Sigmoid colon (tissue), 7 donors: ENCODE measurements at places on chromosomes 11 and 22. TPM values are rescaled to one million over a fixed set of nuclear protein-coding genes. Genes with fewer than 3 reads are reported as not detected.

- peaks cover 36% of the 10 kb centered on the region for H3K27me3 ChIP-seq
- no peaks in the 10 kb centered on the region for H3K36me3 ChIP-seq
Measured at GRCh38 chr11:68687986-68688385, 3.6 kb downstream of the GAL start.

- H3K4me3 ChIP-seq = no peak overlapping the region
- peak; percentile 27 for DNase-seq
- no peaks in the 10 kb centered on the region for H3K36me3 ChIP-seq
- H3K27me3 ChIP-seq = no peaks in the 10 kb centered on the region
- H3K27ac ChIP-seq = no peak overlapping the region
- no peaks in the 10 kb centered on the region for H3K4me1 ChIP-seq
Measured at GRCh38 chr11:45799562-45799961, 5.4 kb upstream of the SLC35C1 start.

DNA sequence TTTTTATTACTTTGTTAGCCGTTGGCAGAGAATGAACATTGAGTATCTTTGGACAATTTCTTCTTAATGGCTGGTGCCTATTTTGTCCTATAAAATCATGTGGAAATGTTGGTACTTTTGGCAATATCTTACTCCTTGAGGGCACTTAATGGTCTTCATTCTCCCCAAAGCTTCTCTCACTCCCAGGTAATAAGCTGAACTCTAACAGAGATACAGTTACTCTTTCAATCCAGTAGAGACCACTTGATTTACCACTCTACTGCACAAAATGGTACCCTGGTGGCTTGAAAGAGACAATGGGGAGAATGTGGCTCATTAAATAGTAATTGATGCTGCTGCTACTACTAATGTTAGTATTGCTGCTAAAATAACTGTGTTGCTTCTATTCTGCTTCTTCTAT, 53.0 kb downstream of the MAML2 start:
- no peak overlapping the region for H3K4me3 ChIP-seq
- H3K4me1 ChIP-seq = no peaks in the 10 kb centered on the region
- H3K27ac ChIP-seq = no peak overlapping the region
- DNase-seq = no peak
- H3K36me3 ChIP-seq = no peaks in the 10 kb centered on the region

GRCh38 chr11:67420147-67420645, 4.7 kb downstream of the CARNS1 start:
- no peaks in the 10 kb centered on the region for H3K36me3 ChIP-seq
- H3K4me1 ChIP-seq = peaks cover 44% of the 10 kb centered on the region
- H3K4me3 ChIP-seq = peak overlapping the region; percentile 31
- H3K27ac ChIP-seq = peak overlapping the region; percentile 99

DNA sequence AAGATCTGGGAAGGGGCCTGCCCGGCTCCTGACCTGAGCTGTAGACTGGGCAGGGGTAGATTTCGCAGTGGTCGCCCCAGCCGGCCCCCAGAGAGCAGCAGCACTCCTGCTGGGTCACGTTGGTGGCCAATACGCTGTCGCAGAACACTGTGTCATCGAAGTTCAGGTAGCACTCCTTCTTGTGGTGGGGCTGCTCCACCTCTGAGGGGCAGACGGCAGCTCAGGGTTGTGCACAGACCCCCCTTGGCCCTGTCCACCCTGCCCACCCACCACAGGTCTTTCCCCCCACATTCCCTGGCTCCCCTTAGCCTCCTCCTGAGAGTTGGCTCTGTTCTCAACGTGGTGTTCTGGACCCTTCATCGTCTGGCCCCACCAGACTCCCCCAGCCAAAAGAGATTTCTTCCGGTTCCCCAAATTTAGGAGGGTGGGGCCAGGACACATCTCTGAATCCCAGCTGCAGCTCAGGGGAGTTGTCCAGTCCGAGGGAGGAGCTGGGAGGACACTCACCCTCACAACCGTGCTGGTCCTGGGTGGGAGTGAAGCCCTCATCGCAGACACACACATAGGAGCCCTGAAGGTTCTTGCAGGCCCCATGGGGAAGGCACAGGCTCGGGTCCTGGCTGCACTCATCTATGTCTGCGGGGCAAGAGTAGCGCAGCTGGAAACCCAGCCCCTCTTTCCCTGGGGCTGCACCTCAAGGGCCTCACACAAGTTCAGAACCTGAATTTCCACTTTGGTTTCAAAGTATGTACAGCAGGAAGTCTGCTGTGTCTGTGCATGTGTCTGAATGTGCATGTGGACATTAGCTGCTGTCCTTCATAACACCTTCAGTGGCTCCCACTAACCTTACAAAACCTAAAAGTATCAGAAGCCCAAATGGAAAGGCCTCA, 16.5 kb downstream of the SCYL1 start:
- H3K4me3 ChIP-seq = peak overlapping the region; percentile 52
- H3K27me3 ChIP-seq = no peaks in the 10 kb centered on the region
- no peaks in the 10 kb centered on the region for H3K36me3 ChIP-seq
- H3K4me1 ChIP-seq = peaks cover 29% of the 10 kb centered on the region
- DNase-seq = peak; percentile 73
- H3K27ac ChIP-seq = peak overlapping the region; percentile 91

GRCh38 chr11:77457340-77457739, 16.6 kb downstream of the PAK1 start:
- no peaks in the 10 kb centered on the region for H3K27me3 ChIP-seq
- DNase-seq = no peak
- H3K4me1 ChIP-seq = no peaks in the 10 kb centered on the region
- no peaks in the 10 kb centered on the region for H3K36me3 ChIP-seq

DNA sequence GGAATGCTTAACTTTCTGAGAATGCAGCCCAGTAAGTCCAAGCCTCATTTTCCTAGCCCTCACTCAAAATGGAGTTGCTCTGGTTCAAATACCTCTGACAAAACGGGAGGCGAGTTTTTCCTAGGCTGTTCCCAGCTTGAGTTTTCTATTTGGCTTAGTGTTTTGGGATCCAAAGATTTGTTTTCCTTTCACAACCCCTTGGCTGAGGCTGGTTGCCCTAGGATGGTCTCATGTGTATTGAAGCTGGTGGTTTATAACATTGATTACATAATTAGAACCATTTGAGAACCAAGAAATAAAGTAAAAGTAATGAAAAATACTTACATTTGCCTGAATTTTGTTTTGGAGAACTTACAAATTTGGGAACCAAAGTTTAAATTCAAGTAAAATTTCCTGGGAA, 611.1 kb upstream of the LUZP2 start:
- no peaks in the 10 kb centered on the region for H3K36me3 ChIP-seq
- DNase-seq = no peak
- H3K27ac ChIP-seq = no peak overlapping the region
- no peaks in the 10 kb centered on the region for H3K27me3 ChIP-seq
- no peaks in the 10 kb centered on the region for H3K4me1 ChIP-seq

DNA sequence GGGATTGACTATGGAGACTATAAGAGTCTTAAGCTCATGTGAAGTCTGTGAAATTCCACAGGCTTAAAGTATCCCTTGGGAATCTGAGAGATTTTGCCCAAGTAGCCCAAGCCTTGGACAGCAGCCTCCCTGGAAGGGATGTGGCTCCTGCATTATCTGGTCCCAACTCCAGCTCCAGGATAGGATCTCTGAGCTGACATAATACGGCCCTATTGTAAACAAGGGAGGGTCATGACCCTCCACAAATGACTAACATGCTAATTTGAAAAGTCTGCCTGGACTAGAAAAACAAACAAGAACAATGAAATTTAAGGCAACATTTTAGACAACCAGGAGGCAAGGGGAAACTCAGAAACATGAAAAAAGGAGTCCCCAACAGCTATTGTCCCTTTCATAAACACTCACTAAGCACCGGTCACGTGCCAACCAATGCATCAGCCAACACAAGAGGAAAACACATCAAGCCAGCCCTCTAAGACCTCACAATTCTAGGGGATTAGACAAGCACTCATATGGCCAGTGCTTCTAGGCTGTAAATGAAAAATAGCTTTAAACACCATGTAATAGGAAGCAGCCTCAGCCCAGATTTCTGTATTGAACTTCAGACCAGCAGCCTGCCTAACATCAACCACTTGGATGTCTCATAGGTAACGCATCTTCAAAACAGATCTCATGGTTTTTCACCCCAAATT, 101.2 kb upstream of the TIMP3 start:
- peaks cover 23% of the 10 kb centered on the region for H3K4me1 ChIP-seq
- H3K27me3 ChIP-seq = no peaks in the 10 kb centered on the region
- peak overlapping the region; percentile 22 for H3K27ac ChIP-seq
- H3K4me3 ChIP-seq = no peak overlapping the region

The CYB561A3 gene
- 31.8 TPM for total RNA-seq

- no peak overlapping the region for H3K4me3 ChIP-seq
- H3K27me3 ChIP-seq = no peaks in the 10 kb centered on the region
- no peak overlapping the region for H3K27ac ChIP-seq
- H3K4me1 ChIP-seq = peaks cover 5% of the 10 kb centered on the region
- no peak for DNase-seq
Measured at GRCh38 chr11:96145163-96145585, 197.8 kb downstream of the MAML2 start.

DNA sequence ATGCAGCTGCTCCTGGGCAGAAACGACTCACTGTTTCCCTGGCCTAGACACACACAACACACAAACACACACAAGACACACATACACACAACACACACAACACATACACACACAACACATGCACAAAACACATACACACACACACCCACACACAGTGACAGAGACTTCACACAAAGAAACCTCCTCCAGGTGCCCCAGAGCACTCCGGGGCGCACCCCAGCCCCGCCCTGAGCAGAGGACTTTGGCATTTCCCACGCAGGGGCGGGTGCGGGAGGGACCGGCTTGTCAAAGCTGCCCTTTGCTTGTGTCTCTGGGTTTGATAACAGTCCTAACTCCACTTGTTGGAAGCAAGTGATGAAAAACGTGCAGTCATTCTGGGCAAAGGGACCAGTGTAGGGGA, 6.5 kb downstream of the APOBEC3A start:
- no peaks in the 10 kb centered on the region for H3K27me3 ChIP-seq
- no peaks in the 10 kb centered on the region for H3K36me3 ChIP-seq
- no peak overlapping the region for H3K4me3 ChIP-seq
- no peak for DNase-seq

GRCh38 chr22:48734961-48735360, 1092.7 kb downstream of the BRD1 start:
- DNase-seq = no peak
- H3K27me3 ChIP-seq = no peaks in the 10 kb centered on the region
- no peak overlapping the region for H3K27ac ChIP-seq

- peaks cover 25% of the 10 kb centered on the region for H3K36me3 ChIP-seq
- no peaks in the 10 kb centered on the region for H3K27me3 ChIP-seq
- no peaks in the 10 kb centered on the region for H3K4me1 ChIP-seq
- H3K27ac ChIP-seq = peak overlapping the region; percentile 80
- DNase-seq = peak; percentile 80
- no peak overlapping the region for H3K4me3 ChIP-seq
Measured at GRCh38 chr11:71999362-71999761, 653 bp downstream of the IL18BP start.
